Calu3 (cell line): ENCODE measurements at places on chromosomes 2 and 18. TPM values are rescaled to one million over a fixed set of nuclear protein-coding genes. Genes with fewer than 3 reads are reported as not detected.

DNA sequence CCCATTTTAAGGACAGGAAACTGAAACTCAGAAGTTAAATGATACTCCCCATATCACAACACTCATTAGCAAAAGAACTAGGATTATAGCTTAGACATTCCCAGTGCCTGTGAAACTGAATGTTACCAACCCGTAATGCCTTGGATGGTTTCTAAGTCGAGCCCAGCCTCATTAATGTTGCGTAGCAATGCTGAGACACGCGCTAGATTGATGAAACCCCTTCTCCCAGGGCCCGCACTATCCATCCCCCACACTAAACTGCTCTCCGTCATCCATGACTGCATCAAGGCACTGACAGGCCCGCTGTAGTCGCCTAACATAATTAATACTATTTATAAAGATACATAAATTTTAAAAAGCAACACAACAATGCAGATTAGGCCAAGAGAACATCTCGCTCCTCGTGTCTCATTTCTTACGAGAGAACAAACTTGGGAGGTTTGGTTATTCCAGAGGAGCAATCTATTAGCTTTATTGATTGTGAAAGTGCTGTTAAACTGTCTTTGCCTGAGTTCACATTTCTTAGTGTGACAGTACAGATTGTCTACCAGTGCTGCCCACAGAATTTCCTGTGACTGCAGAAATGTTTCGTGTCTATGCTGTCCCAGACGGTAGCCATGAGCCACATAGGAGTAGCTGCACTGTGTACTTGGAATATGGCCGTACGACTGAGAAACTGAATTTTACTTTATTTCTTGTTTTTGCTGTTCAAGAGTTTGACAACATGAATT lies 312.2 kb upstream of the RAB12 start:
- no peak for DNase-seq

DNA sequence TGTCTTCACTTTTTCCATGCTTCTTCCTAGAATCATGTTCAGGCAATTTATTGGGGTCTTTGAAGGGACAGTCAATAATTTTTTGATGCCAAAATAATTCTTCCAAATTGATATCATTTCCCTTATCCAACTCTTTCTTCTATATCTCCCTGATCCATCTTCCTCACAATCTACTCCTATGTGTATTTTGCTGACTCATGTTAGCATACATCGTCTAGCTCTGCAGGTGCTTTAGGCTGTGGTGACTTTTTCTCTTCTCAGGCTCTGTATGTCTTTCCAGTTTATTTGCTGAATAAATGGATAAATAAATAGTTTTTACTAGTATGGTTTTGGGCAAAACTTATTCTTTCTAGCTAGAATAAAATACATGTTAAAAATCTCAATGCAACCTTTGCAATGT lies 1650.9 kb upstream of the TMEFF2 start:
- DNase-seq, result no peak

DNA sequence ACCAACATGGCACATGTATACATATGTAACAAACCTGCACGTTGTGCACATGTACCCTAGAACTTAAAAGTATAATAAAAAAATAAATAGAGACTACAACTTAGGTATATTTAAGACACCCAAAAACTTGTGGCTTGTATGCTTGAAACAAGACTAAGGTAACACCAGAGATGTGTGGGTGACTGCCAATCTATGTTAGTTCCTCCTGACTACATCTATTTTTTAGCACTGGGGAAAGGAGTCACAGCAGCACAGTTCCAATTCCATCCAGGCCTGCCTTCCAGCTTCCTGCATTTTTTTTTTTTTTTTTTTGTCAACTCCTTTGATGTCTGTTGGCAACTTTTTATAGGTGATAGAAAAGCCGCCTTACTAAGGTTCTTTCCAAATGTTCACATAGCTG lies 18.2 kb downstream of the C2orf69 start:
- DNase-seq, result no peak

- no peak for DNase-seq
Observed at GRCh38 chr2:96121414-96121813, 5.0 kb upstream of the ADRA2B start.

The IL1R1 gene
- 6.2 and 8.7 TPM in 2 replicates for total RNA-seq

GRCh38 chr2:61758159-61758558 lies 95.7 kb downstream of the FAM161A start:
- no peak for DNase-seq

The NR4A2 gene
- 4.9 and 6.2 TPM in 2 replicates for total RNA-seq

GRCh38 chr2:141720476-141720875 lies 410.3 kb downstream of the LRP1B start:
- no peak for DNase-seq

- DNase-seq, result no peak
Observed at GRCh38 chr2:7709907-7710306, 792.7 kb downstream of the RNF144A start.

DNA sequence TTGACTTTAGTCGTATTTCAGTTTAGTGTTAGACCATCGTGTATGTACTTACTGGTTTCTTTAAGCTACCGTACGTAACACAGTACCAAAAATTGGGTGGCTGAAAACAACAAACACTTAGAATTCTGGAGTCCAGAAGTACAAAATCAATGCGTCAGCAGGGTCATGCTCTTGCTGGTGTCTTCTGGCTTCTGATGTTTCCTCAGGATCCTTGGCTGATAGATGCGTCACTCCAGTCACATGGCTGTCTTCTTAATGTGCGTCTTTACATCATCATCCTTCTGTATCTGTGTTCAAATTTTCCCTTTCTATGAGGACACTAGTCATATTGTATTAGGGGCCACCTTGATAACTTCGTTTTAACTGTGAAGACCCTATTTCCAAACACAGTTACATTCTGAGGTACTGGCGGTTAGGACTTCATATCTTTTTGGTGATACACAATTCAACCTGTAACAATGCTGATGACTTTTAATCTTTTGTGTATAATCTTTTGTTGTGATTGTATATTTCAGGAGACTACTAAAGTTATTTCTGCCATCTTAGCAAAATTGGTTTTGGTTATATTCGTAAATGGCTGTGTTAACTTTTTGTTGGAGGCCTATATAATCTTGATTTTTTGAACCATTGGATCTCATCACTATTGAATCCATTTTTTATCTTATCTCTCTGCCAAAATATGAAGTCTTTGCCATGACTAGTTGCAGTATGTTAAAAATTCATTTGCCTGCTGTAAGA lies 25.4 kb downstream of the ACTR3 start:
- DNase-seq, result no peak

GRCh38 chr2:134610871-134611270 lies 107.9 kb downstream of the TMEM163 start:
- no peak for DNase-seq

DNA sequence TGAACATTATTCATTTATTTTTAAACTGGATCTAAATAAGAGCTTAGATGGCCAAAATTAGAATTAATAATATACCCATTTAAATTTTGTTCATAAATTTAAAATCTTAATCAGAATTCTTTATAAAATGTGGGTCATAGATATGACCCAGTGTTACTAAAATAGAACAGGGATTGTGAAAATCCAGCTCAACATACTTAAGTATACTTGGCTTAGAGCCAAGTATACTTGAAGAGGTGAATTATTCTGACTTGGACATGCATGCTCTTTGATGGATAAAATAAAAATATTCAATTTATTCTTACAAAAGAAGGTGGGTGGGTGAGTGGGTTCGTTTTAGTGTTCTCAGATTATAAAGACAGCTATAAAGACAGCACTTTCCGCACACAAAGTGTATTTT lies 70.7 kb downstream of the SPOPL start:
- no peak for DNase-seq

DNA sequence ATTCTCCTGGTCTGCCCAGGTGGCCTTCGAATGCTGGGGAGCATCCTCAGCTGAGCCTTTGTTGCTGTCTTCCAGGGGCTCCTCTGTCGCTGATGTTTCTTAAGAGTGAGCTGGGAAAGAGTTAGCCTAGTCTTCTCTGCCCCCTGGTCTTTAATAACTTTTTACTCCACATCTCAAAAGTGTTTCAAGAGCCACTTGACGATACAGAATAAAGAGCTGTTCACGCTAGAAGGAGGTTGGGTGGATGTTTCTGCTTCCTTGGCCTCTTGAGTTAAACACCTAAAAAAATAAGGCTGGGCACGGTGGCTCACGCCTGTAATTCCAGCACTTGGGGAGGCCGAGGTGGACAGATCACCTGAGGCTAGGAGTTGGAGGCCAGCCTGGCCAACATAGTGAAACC lies 2.8 kb upstream of the BUB1 start:
- no peak for DNase-seq

- DNase-seq, result no peak
Observed at GRCh38 chr2:176285321-176285720, 16.1 kb downstream of the MTX2 start.

GRCh38 chr2:209331291-209331844 lies 92.5 kb upstream of the MAP2 start:
- peak; percentile 14 for DNase-seq
